Cardiac fibroblast (primary cell): ENCODE measurements at places on chromosomes 2 and 18.

DNA sequence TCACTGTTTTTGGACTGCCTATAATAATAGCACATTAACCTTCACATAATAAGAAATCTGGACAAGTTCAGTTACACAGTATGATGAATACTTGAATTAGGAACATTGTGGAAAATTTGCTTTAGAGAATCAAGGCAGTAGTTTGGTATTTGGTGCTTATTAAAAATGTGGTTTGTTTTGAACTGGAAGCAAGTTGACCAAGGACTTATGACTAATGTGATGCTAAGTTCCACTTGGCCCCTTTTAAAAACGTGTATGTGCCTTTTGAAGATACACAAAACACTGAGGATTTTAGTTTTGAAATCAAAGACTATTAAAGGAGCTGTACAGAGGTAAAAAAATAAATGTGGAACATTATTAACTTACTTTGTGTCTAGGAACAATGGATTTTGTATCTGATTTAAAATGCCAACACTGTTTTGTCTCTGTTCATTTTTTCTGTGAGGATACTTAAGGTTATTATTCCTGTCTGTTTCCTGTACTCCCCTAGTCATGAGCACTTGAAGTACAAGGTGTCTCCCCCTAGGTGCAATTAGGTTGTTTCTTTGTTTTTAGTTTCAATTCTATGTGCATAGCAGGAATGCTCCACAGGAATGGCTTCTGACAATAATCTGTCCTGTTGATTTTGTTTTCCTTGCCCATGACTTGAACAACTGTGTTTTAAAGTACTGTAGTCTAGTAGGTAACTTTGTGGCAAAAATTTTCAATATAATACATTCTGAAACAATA, 49.6 kb upstream of the PTH2R start:
- peak; percentile 35 for DNase-seq

DNA sequence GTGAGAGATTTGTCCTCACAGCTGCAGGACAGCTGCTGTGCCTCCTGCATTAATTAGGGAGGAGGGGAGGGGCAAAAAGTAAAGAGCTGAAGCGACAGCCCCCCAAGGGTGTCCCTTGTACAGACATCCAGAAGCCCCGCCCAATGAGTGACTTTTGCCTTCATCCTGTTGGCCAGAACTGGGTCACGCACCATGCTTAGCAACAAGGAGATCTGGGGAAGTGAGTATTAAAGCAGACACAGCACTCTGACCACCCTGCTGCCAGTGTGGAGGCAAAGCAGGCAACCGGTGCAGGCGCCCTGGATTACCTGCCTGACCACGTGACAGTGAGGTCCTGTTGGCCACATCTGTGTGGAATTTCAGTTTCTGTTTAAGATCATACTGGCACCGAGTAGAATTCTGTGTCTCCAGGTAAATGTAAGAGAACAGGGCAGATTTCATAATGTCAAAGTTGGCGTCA, 21.5 kb upstream of the BIN1 start:
- no peak for DNase-seq

DNA sequence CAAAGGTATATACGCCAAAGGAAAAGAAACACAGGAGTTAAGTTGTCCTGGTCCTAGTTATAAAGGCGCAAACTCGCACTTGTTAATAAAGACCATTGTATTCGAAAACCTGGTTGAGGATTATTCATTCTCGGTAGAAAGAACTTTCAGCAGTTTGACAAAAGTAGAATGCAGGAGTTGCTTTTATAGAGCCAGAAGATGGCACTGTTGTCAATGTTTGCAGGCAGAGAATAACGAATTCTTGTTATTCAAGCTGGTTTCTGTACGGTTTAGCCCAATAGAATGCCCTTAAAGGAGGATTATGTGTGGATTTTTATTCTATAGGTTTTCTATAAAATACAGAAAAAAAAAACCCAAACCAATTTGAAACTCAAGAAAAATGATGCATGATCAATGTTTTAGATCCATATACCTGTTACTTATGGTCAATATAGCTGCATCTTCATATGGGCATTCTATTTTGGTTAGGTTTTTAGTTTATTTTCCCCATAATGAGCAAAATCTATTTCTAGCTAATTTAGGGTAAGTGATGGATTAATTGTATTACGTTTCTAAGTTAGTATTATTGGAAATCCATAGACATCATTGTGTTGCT, 510.3 kb downstream of the PLCL1 start:
- DNase-seq, result peak; percentile 72

DNA sequence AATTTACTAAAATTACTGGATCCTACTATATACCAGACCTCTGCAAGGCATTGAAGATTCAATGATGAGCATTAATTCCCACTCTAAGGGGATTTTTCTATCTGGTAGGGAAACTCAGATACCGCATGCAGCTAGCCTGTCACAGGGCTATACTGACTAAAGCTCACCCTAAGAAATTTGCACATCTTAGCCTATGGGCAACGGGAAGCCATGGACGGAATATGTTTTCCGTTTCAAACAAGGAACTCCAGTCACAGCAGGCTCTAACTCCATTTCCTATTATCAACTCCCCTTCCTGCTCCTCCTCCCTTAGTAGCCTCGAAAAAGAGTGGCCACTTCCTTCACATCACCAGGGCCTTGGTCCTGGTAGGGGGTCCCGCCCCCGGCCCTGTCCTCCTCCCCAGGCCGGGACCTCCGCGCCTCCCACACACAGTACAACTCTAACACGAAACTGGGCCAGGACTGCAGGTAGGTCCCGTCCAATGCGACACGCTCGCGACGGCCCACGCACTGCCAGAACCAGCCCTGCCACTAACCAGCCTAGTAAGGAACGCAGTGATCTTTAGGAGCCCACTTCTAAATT, 659 bp upstream of the COX5B start:
- peak; percentile 20 for DNase-seq

DNA sequence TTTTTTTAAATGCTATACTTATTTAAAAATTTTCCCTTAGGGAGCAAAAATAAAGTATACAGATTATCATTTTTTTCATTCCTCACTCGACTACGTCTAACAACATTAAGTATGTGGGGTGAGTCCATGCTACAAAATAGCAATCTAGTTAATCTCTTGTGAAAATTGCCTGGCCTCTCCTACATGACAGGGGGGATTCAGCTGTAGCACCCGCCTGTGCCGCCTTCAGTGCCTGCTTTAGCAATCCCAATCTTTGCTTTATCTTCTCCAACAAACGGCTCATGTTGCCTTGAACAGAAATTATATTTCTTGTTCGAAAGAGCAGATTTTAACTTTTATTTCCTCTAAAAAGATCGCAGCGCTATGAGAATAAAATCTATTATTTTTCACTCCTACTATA, 2.4 kb upstream of the SOX11 start:
- no peak for DNase-seq

DNA sequence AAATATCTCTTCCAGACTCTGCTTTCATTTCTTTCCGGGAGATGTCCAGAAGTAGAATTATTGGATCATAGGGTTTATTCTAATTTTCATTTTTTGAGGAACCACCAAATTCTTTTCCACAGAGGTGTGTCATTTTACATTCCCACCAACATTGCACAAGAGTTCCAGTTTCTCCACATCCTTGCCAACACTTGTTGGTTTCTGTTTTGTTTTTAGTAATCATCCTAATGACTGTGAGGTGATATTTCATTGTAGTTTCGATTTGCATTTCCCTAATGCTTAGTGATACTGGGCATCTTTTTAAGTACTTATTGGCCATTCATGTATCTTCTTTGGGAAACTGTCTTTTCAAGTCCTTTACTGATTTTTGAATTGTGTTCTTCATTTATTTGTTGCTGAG, 513.1 kb downstream of the PARD3B start:
- peak; percentile 33 for DNase-seq

GRCh38 chr2:169562519-169562918, 11.1 kb downstream of the FASTKD1 start:
- no peak for DNase-seq

- DNase-seq, result peak; percentile 67
These were observed 144.6 kb upstream of the SETBP1 start for GRCh38 chr18:44536046-44536445.

GRCh38 chr2:207252979-207253645, 87.4 kb upstream of the KLF7 start:
- DNase-seq, result no peak

DNA sequence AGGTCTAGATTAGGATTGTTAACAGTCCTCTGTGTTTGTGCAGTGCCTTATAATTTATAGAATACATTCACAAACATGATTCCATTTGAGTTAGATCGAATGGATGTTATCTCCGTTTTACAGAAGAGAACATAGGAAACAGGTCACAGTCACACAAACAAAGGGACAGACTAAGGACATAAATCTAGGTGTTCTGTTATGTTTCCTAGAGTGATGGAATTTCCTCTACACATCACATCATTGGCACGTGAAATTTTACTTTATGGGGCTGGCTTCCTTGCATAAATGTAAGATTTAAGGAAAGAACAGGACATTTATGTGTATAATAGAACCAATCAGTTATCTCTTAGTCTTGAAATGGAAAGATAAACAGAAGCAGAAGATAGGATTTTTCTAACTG, 6.4 kb downstream of the TRIM54 start:
- no peak for DNase-seq

- no peak for DNase-seq
These were observed 295.4 kb downstream of the CYP26B1 start for GRCh38 chr2:71852141-71852711.

DNA sequence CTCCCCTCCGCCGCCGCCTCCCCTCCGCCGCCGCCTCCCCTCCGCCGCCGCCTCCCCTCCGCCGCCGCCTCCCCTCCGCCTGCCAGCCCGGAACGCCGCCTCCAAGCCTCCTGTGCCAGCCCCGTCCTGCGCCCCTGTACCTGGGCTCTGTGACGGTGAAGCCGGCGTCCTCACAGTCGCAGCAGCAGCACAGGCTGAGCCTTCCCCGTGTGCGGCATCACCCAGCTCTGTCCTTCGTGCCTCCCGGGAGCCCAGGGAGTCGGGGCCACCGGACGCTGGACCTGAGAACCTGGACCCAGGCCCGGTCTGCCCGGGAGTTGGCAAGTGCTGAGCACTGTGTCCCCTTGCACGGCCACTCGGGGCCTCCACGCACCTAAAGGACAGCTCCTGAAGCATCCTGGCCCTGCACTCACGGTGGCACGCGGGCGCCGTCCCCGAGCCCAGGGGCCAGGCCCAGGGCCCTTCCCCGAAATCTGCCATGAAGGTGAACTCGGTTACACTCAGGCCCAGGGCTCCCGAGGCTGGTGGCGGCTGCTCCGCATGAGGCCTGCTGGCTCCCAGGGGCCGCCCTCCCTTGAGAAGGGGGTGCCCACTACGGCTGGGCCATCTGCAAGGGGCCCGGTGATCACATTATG, 32.9 kb downstream of the RTP5 start:
- no peak for DNase-seq

DNA sequence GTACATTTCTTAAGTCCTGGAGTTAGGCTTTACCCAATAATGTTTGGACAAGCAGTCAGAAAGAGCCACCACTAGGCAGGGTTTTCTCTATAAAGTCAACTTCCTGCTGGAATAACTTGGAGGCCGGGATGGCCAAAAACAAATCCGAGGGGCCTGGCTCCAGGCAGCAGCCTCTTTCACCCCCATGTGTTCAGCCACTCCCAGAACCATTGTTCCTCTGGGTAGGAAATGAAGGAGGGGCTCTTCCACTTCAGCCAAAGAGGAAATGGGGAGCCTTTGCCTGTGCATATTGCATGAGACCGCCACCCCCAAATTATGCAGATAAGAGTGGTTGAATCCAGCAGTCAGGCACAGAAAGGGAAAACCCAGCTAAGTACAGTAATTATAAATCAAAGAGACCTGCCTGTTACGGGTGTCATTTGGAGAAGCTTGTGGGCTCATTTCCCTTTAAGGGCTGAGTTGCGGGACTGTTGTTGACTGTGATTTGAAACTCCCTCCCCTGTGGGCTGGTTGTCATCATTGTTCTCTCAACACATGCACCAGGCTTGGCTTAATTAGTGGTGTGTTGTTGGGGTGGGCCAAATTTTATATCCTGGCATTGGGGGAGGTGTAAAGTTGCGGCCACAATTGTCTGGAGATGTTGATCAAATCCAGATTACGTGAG, 212.8 kb upstream of the SOX11 start:
- DNase-seq, result no peak

GRCh38 chr2:7411691-7412090, 494.5 kb downstream of the RNF144A start:
- no peak for DNase-seq

GRCh38 chr18:48066225-48066652, 135.8 kb upstream of the SMAD2 start:
- DNase-seq, result no peak

DNA sequence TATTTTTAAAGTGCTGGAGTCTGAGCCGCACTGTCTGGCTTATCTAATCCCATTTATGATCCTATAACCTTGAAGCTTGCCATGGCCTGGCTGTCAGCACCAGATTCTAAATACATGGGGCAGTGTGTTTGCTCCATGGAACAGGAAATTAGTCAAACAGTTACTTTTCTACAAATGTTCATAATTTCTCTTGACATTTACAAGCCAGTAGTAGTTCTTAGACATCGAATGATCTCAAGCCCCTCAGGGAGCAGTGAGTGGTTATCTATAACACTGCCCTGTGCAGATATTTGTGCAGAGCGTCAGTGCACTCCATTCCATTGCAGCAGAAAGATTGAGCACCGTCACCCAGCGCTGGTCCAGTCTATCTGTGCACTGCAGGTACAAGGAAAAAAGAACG, 205.2 kb downstream of the AGPS start:
- peak; percentile 5 for DNase-seq

- no peak for DNase-seq
These were observed 100.1 kb downstream of the CTNNA2 start for GRCh38 chr2:79612999-79613398.

GRCh38 chr2:98608116-98608961, at the start of the genes COA5 and UNC50:
COA5 (minus strand) TSS chr2:98608512; CDS start chr2:98608405, 107 bp downstream.
UNC50 (plus strand) TSS chr2:98608589; CDS start chr2:98609760, 1,171 bp downstream.
- DNase-seq, result peak; percentile 92

DNA sequence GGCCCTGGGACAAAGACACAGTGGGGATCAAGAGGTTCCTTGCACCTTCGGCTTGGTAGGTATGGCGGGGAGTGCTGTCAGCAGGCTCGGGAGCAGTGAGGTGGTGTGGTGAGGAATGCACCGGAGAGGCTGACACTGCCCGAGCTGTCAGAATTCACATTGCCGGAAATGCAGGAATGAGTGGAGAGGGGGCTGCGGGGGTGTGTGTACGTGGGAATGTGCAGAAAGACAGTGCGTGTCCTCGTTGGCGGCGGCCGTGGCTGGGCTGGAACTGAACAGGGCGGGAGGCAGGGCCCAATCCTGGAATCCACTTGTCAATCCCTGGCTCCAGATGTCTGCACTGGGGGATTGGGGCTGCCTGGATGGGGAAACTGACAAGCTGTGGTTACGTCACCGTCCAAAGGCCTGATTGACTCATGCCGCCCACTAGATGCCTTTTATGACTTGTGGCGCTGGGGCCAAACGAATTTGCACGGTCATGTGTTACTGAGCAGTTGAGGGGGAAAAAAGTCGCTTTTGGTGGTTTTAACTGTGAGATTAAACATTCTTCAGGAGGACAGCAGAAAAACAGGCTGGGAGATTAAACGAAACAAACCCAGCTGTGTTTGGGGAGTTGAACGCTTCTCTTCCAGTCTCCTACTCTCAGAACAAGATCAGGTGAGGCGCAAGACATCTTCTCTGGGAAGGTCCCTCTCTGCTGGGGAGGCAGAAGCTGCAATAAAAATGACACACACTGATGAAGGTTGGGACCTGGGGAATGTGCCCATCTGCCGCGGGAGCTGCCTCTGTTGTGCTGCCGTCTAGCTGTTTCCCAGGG, 189.4 kb upstream of the GLI2 start:
- DNase-seq, result peak; percentile 76
